GM12878 (cell line): ENCODE measurements at places on chromosomes 6 and 20.

- no peaks in the 10 kb centered on the region for H3K36me3 ChIP-seq
- DNase-seq = no peak
- peak overlapping the region; percentile 80 for H3K27ac ChIP-seq
- no peaks in the 10 kb centered on the region for H3K27me3 ChIP-seq
- H3K4me3 ChIP-seq = peak overlapping the region; percentile 73
- no peaks in the 10 kb centered on the region for H3K4me1 ChIP-seq
Measured at GRCh38 chr6:26197636-26197932, 110.4 kb downstream of the HFE start.

DNA sequence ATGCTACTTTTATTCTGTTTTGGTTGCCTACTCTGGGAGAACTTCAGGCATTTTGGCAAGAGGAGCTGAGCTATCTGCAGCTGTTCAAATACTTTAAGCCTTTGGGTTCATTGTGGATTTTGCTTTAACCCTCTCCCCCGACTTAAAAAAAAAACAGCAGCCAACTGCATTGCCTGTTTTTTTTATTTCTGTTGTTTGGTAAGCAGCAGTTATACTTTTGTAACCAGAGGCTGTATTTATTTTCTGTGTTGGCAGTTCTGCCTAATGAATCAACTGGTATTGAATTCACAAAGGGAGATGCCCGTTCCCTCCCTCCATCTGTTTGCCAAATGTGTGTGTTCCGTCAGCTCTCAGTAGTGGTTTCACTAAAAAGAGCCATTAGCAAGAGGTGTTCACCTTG lies 484.0 kb downstream of the UTRN start:
- H3K36me3 ChIP-seq = no peaks in the 10 kb centered on the region; the same call in none of the 2 replicates
- H3K4me1 ChIP-seq = no peaks in the 10 kb centered on the region
- no peaks in the 10 kb centered on the region for H3K27me3 ChIP-seq
- no peak for DNase-seq
- no peak overlapping the region for H3K27ac ChIP-seq

DNA sequence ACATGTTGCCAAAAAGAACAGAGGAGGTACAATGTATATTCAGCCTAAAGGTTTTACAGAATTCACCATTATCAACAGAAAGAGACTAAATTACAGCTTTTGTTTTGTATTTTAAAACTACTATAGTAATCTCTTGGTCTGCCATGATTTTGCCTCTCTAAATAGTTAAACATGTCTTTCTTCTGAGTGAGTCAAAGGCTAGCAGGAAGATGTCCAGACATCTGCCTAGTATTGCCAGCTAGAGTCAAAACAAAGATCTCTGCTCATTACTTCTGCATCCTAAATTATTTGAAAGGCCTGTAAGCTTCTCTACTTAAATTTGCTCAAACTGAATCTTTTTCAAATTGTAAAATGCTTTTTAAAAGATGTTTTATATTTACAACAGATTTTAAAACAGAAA lies 8.8 kb downstream of the ASF1A start:
- no peak overlapping the region for H3K27ac ChIP-seq
- peaks cover 5% of the 10 kb centered on the region for H3K36me3 ChIP-seq
- H3K4me1 ChIP-seq = no peaks in the 10 kb centered on the region; the same call in 1 of the 2 replicates
- DNase-seq = no peak
- H3K27me3 ChIP-seq = no peaks in the 10 kb centered on the region
- H3K4me3 ChIP-seq = no peak overlapping the region

DNA sequence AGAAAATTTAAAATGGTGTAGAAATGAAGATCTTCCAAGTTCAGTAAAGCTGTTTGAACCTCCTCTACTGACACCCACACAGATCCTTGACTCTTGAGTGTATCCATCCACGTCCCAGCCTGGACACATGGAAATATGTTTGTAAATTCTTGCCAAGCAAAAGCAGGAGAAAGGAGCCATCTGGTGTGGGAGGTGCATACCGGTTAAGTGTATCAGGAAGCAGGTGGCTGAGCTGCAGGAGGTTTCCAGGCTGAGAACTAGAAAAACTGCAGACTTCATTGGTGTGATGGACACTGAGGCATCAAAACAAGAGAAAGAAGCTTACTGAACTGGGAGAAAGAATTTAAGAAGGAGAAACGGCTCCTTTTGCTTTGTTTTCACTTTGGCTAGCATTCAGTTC lies 229.9 kb upstream of the GRIK2 start:
- no peak overlapping the region for H3K4me3 ChIP-seq
- no peak for DNase-seq
- H3K27me3 ChIP-seq = no peaks in the 10 kb centered on the region
- H3K27ac ChIP-seq = no peak overlapping the region
- no peaks in the 10 kb centered on the region for H3K4me1 ChIP-seq

DNA sequence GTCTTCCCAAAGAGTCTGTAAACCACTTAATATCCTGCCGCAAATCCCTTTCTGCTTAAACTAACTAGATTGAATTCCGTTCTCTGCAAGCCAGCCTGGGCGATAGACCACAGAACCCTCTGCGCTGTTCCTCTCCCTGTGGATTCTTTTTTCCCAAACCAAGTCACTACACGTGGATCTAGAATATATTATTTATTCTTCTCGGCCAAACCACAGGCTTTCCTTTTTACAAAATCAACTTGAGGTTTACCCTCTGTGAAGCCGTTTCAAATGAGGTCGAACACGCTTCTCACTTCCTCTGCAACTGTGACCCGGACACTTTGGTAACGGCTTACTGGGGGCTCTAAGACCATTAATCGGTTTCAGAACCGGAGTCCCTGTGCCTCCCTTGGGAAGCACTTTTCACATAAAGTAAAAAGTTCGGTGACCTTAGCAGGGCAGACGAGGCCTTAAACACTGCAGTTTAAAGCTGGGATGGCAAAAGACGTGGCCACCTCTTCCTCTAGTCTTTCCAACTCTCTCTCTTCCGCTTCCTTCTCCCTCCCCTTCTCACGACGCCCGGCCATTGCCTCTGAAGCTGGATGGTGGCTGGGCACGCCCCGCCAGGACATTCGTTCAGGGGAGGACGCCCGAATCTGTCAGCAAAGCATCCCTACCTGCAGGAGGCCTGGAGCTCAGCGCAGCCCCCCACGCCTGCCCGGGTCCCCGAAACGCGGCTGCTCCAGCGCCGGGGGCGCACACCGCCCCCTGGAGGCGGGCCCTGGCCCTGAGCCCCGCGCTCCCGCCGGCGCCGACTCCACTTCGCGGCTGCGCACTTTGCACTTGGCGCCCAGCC lies 55.0 kb upstream of the FOXC1 start:
- H3K36me3 ChIP-seq = no peaks in the 10 kb centered on the region
- peaks cover 9% of the 10 kb centered on the region for H3K4me1 ChIP-seq
- no peak overlapping the region for H3K4me3 ChIP-seq

DNA sequence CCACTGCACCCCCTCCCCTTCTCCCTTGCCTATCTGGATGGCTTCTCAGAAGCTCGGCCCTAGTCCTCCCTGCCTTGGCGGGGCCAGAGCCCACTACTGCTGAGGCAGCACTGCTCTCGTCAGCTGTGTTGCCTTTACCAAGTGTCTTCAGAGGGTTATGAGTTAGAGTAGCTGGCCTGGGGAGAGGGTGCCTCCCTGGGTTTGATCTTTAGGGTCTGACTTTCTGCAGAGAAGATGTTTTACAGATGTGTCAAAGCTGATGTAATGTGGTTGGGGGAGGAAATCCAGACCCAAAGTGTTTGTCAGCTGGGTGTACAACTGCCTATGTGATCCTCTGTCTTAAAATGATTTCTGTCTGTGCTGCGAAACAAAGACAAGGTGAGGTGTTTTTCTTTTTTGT lies 30.4 kb upstream of the PI16 start:
- H3K4me1 ChIP-seq = peaks cover 12% of the 10 kb centered on the region
- no peak overlapping the region for H3K27ac ChIP-seq
- DNase-seq = no peak
- no peak overlapping the region for H3K4me3 ChIP-seq

DNA sequence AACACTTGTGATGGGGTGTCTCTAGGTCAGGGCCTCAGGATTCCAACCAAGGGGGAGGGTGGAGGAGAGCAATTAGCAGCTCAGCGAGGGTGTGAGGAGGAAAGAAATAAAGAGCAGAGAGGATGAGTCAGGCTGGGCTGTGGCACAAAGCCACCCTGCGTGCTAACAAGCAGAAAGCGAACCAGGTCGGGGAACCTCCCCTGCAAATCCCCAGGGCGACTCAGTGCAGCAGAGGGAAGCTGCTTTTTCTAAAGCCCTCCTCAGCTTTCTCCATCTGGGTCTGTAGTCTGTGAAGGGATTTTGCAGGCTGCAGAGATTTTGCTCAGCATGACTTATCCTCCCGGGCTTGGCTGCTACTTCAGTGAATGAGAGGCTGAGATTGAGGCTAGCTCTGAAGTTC lies 6.6 kb upstream of the SPO11 start:
- H3K36me3 ChIP-seq = no peaks in the 10 kb centered on the region
- no peak for DNase-seq
- peaks cover 3% of the 10 kb centered on the region for H3K27me3 ChIP-seq

DNA sequence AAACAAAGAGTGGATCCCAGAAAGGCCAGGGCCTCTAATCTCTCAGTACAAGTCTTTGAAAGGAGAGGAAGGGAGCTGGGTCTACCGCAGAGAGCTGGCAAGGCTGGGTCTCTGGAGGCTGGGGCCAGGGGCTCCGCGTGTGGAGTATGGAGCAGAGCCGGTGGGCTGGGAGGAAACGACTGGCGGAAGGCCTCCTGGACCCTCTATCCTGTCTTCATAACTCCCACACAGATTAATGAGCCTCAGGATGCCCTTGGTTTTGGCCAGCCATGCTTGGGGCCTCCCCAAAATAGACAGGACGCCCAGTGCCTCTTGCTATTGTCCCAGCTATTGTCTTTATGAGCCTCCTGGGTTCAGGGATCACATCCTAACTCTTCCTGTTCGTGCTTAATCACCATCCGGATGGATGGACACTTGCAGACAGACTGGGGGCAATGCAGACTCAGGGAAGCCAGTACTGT lies 306.4 kb downstream of the DHX35 start:
- no peaks in the 10 kb centered on the region for H3K4me1 ChIP-seq
- no peak overlapping the region for H3K4me3 ChIP-seq

- H3K27me3 ChIP-seq = no peaks in the 10 kb centered on the region
- no peak overlapping the region for H3K27ac ChIP-seq
- no peak overlapping the region for H3K4me3 ChIP-seq
Measured at GRCh38 chr20:61257611-61258010, 5.5 kb downstream of the CDH4 start.

DNA sequence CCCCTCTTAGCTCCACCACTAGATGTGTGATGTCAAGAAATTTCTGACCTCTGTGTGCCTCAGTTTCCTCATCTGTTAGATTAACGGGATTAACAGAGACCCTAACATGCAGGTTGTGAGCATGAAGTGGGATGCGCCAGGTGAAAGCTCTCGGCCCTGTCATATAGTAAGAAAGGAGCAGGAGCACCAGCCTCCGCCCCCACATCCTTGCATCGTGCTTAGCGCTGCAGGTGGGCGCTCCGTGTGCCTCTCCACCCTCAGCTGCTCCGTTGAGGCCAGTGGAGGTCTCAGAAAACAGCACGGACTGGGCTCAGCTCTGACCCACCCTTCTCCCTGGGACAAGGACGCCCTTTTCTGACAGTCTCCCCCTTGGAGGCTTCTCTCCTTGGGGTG lies 63.4 kb downstream of the TCP11 start:
- no peak overlapping the region for H3K4me3 ChIP-seq
- H3K36me3 ChIP-seq = no peaks in the 10 kb centered on the region
- no peak overlapping the region for H3K27ac ChIP-seq
- H3K27me3 ChIP-seq = no peaks in the 10 kb centered on the region
